Anterior cingulate cortex (tissue), 58 donors: ENCODE measurements at places on chromosomes 7 and 10.

DNA sequence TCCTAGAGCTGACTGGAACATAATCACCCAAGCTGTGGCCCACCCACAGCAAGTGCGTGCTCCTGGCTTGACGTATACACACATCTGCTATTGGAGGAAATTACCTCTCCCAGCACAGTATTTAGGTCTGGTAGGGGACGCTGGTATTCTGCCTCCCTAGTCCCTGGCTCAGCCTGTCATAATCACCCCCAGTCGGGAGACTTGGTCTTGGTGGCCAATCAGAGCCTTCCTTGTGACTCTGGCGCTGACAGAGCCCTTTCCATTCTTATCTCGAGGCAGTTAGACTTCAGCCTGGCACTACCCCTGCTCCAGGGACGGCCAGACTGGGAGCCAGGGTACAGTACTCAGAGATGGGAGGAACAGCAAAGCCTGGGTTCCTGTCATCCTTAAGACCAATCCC lies 14.3 kb upstream of the PRKAG2 start:
- DNase-seq: no peak

DNA sequence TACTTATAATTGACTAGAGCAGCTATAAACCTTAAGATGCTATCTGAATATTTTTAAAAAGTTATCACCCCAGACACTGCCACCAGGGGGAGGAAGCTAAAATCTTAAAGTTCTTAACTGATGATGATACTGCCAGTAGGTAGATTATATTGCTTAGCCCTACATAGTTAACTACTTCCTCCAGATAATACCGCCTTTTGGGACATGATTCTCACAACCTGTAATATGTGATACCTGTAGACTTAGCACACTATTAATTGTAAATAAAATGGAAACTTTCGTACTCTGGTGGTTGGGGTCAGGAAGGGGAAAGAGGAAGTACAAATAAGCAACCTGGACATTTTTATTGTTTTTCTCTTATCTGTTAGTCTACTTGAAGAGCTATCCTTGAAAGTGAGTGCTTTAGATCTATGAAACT lies 268.9 kb downstream of the ADK start:
- no peak for DNase-seq

- no peak for DNase-seq
These were observed 53.1 kb downstream of the OSBPL3 start for GRCh38 chr7:24926623-24927524.

DNA sequence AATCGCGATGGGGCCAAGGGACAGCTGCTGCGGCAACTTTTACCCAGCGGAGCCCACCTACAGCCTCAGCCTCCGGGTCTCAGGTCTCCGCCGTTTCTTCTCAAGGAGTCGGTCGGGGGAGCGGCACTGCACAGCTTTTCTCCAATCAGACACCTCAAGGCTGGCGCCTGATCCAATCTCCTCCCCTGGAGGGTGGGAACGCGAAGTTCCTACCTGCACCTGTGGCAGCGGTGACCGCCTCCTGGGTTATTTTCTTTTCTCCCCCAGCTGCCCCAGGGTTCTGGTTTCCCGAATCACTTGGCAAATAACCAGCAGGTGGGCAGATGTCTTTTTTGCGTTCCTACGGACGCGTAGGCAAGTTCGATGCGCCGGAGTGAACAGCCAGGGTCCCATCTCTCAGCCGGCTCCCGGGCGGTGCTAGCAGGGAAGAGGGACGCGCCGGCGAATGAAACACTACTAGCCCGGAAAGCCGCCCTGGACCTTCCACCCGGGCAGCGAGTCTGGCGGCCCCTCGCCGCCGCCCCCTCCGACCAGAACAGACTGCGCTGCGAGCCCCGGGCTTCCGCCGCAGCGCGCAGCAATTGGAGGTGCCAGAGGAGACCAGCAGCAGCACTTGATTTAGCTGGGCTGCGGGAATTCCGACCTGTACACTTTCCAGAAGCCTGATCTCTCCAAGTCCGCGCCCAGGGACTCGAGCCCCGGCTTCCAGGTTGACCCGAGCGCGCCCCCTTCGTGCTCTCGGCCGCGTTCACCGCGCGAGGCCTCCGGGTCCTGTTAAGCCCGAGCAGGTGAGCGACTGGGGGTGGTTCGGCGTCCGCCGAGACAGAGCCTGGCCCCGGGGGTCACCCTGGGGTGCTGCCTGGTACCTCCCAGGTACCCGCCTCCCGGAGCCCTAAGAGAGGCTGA lies at the start of gene PRR15:
TSS of gene PRR15 (plus strand) at position 246 of the 906 bp plus-strand sequence. CDS start 2,495 bp downstream, outside the sequence.
- DNase-seq: peak; percentile 43

- DNase-seq: no peak
These were observed 113.9 kb downstream of the MYOF start for GRCh38 chr10:93368210-93368609.

GRCh38 chr7:158663428-158663741 lies 41.2 kb downstream of the NCAPG2 start:
- no peak for DNase-seq

- no peak for DNase-seq
These were observed 926.3 kb downstream of the NRG3 start for GRCh38 chr10:82801289-82801688.

- DNase-seq: peak; percentile 2
These were observed 59.9 kb downstream of the MAP3K8 start for GRCh38 chr10:30493609-30494530.

DNA sequence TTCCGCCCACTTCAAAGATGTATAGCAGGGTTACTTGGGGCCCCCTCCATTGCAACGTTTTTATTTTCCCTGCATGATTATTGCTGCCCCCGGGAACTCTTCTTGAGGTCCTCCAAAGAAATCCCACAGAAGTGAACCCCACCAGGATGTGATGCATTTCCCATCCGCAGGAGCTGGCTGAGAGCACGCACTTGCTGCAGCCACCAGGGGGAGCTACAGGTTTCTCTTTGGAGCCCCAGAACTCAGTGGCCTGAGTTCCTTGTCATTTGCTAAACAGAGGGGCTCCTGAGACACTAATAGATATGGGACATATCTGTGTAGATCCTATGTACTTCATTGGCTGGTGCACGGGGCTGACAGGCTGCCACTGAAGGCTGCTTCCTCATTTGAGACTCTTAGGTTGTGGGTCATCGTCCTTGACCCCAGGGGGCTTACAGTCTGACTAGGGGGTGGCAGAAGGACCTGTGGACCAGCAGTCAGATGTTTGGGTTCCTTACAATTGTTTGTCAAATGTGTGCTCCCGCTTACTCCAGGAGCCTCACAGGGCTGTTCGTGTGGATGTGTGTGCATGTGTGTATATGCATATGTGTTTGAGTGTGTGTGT lies 52.3 kb upstream of the ENO4 start:
- peak; percentile 52 for DNase-seq
